ENCODE measurements at places on chromosomes 16 and 17. TPM values are rescaled to one million over a fixed set of nuclear protein-coding genes. Genes with fewer than 3 reads are reported as not detected.

Gene CALB2
- 0.06 TPM for polyA plus RNA-seq

Gene CCL22
- 1.0 TPM for polyA plus RNA-seq

Gene DHX8
- polyA plus RNA-seq: 25.6 TPM

Gene RBFOX1
- 0.07 TPM for polyA plus RNA-seq

Gene MYL4
- polyA plus RNA-seq: 0.63 TPM

Data from spleen (tissue), 13 donors.